ENCODE measurements at places on chromosomes 1 and 21.
A peak's percentile ranks its signal among the peaks of the same experiment; 100 is the strongest.

DNA sequence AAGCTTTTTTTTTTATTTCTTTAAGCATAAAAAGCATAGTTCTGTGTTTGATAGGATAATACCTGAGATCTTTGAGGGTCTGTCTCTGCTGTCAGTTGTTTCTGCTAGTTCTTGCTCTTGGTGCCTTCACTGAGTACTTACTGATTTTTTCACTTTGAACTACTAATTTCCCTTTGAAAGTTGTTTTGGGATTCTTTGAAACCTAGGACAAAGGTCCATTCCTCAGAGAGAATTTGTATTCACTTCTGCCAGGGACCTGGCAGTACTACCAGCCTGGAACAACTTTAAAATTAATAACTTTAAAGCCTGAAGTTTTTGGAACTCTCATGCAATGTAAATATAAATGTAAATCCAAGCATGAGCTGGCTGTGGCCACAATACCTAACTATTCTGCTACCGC is 190.1 kb downstream of the TM2D1 start:
- no peak for DNase-seq

- DNase-seq = no peak
Measured at GRCh38 chr1:23125489-23125888, 43.2 kb downstream of the LUZP1 start.

- DNase-seq = no peak
Measured at GRCh38 chr1:226787071-226787470, 48.0 kb upstream of the ITPKB start.

DNA sequence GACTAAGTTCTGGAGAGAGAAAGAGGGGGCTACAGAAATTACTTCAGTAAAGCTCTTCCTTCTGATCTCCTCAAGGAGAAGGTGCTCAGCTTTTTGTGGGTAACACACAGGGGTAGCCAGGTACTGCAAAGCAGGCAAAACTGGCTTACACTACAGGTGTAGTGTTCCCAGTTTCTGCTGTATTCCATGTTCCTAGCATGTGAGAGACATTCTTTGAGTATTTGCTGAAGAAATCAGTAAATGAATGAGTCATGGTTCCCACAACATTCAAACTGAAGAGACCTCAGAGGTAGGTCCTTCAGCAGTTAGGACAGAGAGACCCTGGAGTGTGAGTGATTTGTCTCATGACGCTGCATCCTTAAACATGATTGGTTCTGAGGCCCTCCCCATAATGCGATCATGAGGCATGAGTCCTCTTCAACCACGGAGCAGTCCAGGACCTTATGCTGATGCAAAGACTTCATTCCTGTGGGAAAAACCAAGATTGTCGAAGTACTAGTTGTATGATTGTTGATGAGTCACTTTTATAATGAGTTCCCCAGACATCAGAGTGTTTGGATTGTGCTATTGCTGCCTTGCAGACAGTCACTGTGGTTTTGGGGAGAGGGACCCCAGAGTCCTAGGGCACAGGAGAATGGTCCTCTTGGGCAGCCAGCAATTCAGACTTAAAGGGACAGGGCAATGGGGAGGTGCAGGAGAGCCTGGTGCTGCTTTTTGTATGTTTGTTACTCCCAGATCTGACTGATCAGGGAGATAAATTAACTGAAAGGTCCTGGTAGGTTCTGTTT is 2.7 kb upstream of the OR10J4 start:
- DNase-seq = no peak

GRCh38 chr1:56834137-56834900 is 15.1 kb upstream of the FYB2 start:
- no peak for DNase-seq

GRCh38 chr1:15243275-15244043 is 3.6 kb upstream of the FHAD1 start:
- DNase-seq = no peak

- DNase-seq = no peak
Measured at GRCh38 chr1:154431586-154432373, 26.6 kb downstream of the IL6R start.

DNA sequence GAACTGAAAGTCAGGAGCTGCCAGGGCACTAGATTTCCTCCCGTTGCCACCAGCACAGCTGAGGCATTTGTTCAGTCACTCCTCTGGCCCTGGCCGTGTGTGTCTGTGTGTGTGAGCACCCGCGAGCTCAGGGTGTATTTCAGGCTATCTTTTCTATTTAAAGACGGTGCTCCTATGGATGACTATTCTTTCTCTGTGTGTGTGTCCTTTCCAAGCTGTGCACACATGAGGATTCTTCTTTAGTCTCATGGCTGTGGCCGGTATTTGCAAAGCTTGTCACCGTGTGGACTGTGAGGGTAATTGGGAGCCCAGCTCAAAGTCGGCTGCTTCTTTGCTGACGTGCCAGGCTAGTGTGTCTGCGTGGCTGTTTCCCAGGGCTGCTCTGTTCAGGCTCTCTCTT is 3.0 kb upstream of the KCND3 start:
- no peak for DNase-seq

DNA sequence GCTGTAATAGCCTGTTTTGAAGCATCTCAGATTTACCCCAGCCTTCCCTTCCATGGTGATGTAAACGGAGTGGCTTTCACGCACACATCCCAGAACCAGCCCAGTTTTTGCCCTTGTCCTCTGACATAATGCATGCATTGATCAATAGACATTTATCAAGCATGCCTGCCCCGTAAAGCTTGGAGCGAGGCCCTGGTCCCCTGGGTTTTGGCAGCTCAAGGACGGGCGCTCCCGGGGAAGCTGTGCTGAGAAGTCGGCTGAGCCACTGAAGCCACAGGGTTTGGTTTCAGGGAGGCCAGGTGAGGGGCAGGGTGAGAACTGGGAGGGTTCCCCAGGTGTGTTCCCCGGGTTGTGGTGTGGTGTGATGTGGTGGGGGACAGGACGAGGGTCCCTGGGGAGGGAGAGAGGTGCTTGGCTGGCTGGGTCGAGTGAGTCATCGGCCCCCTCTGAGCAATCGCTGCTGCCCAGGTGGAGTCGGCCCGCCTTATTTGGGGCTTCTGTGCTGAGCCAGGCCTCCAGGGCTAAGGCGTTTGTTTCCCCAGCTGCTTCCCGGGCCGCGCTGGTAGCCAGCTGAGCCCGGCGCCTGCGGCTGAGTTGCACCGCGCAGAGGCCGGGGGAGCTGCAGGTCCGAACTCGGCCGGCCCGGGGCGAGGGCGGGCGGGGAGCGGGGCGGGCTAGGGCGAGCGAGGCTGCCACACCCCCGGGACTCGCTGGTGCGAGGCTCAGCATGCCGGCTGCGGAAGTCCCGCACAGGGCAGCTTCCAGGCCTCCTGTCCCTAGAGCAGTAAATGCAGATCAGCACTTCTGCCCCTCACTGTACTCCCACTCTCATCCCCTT is 23.6 kb downstream of the ATP2B4 start:
- no peak for DNase-seq

GRCh38 chr1:235784950-235785349 is 81.8 kb downstream of the LYST start:
- DNase-seq = no peak

DNA sequence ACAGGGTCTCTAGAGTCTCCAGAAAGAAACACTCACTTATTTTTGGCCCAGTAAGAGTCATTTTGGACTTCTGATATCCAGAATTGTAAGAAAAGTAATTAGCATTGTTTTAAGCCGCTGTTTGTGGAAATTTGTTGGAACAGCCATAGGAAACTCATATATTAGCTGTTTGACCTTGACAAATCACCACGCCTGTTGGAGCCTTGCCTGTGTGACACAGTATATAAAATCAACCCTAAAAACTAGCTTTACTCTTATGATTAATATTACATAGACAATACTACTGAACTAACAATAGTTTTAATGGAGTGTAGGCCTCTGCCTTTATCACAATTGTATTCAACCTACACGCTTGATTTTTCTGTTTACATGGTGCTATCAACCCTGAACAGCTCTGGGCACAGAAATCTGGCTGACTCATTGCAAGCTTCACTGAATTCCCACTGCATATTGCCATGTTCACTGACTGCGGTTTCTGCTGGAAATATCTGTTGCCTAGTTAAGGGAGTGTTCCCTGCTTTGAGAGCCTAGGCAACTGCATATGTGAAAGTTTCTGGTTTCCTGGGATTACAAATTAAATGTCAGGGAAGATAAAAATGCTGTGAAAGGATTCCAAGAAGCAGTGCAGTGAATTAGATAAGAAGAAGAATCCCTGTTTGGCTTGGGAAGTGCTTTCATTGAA is 419.5 kb upstream of the DEPDC1 start:
- DNase-seq = peak; percentile 81

DNA sequence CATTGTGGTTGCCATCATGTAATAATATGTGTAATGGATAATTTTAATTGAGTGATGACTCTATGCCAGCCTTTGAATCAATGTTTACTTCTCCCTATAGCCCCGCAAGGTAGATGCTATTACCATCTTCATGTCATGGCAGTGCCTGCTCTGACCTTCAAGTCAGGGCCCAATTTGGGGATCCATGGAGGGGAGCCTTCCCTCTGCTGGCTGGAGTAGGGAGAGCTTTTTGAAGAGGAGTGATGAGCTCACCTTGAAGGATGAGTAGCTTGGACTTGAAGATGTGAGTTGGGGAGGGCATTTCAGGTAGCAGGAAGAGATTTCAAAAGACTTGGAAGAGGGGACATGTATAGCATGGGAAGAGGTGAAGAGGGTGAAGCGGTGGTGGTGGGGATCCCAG is 189.2 kb downstream of the FOXD2 start:
- no peak for DNase-seq

- no peak for DNase-seq
Measured at GRCh38 chr1:54955359-54955758, 25.1 kb upstream of the TMEM61 start.

DNA sequence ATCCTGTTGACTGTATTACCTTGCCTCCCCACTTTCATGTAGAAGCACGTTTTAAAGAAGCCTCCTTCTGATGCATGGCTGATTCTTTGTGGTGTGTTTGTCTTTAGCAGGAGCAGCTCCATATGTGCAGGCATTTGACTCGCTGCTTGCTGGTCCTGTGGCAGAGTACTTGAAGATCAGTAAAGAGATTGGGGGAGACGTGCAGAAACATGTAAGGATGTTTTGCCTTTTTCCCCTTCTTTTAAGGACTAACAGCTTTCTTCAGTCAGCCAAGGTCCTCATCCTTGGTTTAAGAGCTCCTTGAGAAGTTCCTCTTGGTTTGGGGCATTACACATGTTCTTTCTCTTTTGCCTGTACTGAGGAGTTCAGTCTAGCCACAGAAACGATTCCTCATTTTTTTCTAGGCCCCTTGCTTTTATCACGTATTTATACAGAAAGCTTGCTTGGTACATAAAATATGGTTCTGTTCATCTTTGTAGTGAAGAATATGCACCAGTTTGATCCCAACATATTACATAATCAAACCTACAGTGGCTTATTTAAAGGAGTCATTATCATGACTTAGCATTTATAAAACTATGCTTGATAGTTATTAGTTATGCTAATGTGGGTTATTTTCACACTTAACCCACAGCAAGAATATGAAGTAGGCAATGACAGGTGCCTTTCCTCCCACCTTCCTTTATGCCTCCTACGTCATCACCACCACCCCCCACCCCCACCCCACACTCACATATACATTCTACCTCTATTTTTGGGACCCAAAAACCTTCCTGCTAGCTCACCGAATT is 19.6 kb downstream of the CAP1 start:
- DNase-seq = no peak

- DNase-seq = no peak
Measured at GRCh38 chr1:181506563-181507353, 23.4 kb downstream of the CACNA1E start.

- peak; percentile 22 for DNase-seq
Measured at GRCh38 chr1:156676820-156677615, at the start of gene NES. NES (minus strand) TSS chr1:156677407; CDS start chr1:156677264, 143 bp downstream.

DNA sequence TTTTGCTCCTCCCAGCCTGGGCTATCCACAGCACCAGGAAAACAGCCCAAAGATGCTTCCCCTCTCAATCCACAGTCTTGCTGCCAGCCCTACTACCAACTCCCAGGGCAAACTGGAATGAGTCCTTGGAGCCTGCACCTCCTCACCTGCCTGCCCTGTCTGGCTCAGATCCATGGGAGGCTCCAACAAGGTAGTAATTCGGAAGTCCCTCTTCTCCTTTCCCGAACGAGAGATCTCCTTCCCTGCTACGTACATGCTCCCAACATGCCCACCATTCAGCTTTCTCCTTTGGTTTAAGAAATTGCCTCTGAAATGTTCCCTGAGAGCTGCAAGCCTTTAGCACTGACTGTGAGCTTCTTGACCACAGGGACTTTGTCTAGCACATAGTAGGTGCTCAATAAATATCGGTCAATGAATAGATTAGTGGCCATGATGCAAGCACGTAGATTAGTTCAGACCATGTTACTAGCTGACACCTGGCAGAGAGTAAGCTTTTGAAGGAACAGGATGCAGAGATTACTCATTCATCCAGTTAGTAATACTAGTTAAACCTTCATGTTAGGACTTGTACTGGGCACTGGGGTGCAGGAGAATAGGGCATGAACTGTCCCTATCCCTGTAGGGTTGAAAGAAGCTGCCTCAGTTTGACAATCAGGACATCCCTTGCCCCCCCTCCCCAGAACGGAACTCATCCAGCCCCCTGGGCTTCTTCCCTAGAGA is 80.1 kb downstream of the DISP3 start:
- no peak for DNase-seq

DNA sequence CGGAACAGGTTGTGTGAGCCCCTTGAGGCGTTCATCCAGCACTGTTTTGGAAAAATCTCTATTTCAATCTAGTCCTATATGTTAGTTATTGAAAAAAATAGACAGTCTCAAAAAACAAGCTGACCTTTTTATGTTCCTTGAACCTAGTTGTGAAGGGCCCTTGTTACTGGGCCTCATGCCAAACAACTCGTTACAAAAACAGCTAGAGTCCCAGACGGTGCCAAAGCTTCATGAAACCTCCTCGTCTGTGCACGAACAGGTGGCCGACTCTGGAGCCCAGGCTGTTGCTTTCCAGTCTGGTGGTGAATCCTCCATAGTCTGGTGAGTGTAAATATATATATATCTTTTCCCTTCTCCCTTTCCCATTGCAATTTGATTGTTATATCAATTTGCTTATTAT is at the start of gene CHIA:
Gene CHIA (plus strand): TSS at position 222 of the 400 bp plus-strand sequence. CDS start 19,617 bp downstream, outside the sequence.
- peak; percentile 30 for DNase-seq

GRCh38 chr21:42929969-42930368 is 4.5 kb upstream of the ERVH48-1 start:
- no peak for DNase-seq

- no peak for DNase-seq
Measured at GRCh38 chr1:20124456-20125057, 5.2 kb upstream of the PLA2G2D start.

DNA sequence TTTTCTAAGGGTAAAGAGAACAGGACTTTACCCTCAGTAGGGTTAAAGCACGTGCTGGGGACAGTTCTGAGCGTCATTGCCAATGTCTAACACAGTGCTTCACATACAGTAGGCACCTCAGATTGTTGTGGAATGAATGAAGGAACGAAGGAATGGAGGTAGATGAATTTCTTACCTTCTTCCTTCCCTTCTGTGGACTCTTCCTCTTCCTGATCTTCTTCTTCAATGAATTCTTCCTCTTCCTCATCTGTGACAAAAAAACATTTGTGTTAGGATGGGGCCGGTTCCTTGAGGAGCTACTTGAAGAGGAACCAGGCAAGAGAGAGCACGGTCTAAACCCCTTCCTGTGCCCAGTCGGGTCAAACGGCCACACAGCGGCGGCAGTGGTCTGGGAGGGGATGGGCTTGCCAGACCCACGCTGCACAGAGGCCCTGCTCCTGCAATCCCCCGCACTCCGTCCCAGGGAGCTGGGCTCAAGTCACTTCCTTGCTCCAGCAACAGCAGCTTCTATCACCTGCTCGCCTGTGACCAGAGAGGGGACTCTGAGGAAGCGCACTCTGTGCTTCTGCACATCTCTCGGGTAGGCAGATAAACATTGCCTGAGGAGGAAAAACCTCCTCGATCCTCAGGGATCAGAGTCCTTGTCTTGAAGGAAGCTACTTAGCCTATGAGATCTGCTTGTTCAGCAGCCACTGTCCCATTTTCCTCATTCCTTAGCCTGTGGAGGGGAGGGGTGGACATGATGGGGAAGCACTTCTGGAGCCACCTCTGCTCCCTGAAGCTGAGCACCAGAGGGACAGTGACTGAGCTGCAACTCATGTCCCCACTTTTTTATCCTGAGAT is 8.0 kb upstream of the SLC30A2 start:
- no peak for DNase-seq

Measured in NCI-H1694 treated with DMSO at 0.1 percent for 48 hours (cell line).